Stimulated activated CD4-positive, alpha-beta T cell treated with anti-CD3 and anti-CD28 coated beads, TNF-alpha, amount 100 ng/mL, for 1 hour (primary cell): ENCODE measurements at places on chromosomes 5 and 9.

- DNase-seq = peak; percentile 51
Measured at GRCh38 chr9:114382699-114383520, 4.9 kb downstream of the AKNA start.

DNA sequence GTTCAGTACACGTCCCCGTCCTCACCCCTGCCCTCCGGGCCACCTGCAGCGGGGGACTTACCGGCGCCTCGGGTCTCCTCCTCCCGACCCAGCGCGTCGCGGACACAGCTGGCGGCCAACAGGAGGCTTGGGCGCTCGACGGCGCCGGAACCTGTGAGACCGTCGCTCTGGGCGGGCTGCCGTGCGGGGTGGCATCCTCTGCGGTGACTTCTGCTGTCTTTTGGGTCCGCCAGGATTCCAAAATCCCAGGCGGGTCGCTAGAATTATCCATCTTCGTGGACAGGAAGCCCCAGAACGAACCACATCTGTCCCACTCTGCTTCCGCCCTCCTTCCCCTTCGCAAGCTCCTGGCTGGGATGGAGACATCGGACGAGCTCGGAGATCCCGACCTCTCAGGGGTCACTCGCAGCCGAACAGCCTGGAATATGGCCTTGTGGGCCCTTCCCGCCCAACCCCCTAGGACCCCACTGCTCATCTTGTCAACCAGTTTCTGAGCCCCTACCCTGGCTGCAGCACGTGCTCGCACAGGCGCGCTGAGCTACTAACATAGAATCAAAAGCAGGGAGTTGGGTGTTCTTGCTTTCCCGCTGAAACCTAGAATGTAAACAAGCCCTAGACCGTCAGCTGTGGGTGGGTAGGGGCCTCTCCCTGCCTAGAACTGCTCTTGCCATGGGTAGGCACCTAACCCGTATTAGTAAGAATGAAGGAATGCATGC lies 947 bp upstream of the MARCHF3 start:
- DNase-seq = no peak

GRCh38 chr9:95127249-95128176 lies 190.0 kb downstream of the FANCC start:
- peak; percentile 59 for DNase-seq

GRCh38 chr5:43357878-43358281 lies 44.7 kb upstream of the HMGCS1 start:
- no peak for DNase-seq

- no peak for DNase-seq
Measured at GRCh38 chr9:38026840-38027527, 42.0 kb downstream of the SHB start.

GRCh38 chr9:69671879-69672595 lies at the start of gene APBA1:
TSS of gene APBA1 (minus strand) at chr9:69672371.
- peak; percentile 26 for DNase-seq

- DNase-seq = no peak
Measured at GRCh38 chr5:169762338-169763095, 125.4 kb downstream of the DOCK2 start.

DNA sequence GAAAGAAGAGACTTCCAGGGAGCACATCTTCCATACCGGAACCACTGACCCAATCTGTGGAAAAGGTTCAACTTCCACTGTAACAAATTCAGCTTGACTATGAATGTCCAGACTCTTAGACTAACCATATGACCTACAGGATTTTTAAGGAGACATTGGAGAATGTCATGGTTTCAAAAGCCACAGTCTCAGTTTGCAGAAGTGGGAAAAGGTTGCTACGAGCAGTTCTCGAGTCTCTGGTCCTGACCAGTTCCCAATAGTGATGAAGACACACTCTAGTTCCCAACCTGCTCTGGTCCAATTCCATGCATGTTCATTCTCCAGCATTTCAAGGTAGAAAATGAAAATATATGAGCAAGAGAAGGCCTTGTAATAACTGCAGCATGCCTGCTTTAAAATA lies 158.0 kb downstream of the MAPKAP1 start:
- no peak for DNase-seq

DNA sequence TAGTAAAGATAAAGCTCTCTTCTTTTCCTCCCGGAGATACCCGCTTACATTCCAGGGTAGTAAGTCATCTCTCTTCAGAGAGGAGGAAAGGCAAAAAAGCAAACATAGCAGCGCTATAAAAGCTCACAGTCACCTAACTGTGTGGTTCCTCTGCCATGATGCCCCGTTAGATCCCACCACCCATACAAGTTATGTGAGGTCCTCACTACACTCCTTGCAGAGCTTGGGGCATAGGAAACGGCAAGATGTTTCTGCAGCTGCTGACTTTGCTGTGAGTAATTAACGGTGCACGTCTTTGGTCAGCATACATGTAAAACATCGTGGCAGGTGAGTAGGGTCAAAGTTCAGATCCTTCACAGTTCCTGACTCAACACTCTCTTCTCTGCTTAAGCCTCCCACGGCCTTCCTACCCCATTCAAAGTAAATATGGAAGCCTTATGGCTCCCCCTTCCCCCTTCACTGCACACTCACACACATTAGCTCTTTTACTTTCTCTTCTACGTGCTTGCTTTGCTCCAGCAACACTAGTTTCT lies 218.9 kb downstream of the DIRAS2 start:
- DNase-seq = no peak

- DNase-seq = no peak
Measured at GRCh38 chr5:105168806-105169205, 1606.2 kb upstream of the NUDT12 start.

GRCh38 chr9:127979333-127980059 lies 1.3 kb downstream of the EEIG1 start:
- no peak for DNase-seq

DNA sequence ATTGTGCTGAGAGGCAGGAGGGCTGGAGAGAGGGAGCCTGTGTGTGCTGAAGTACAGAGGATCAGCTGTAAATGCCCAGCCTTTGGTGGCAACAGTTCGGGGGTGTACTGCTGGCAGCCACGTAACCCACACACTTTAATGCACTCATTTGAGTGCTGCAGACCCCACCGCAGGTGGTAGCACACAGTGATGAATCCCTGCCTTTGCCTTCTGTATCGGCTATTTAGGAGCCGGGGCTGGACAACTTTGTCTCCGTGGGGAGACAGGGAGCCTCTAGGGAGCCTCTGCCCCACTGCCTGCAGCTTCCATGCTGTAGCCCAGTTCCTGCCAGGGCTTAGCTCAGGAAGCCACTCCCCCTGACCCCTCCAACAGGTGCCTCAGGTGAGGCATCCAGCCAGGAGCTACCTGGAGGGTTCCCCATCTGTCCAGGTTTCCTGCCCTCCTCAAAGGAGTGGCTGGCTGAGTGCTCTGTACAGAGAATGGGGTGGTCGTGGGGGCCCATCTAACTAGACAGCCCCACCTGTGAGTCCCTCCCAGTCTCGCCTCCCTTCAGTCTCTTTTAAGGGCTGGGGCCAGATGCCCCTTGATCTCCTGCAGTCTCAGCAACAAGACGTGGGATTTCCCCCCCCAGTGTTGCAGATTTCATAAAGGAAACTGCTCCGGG lies 44.5 kb downstream of the SECISBP2 start:
- no peak for DNase-seq

DNA sequence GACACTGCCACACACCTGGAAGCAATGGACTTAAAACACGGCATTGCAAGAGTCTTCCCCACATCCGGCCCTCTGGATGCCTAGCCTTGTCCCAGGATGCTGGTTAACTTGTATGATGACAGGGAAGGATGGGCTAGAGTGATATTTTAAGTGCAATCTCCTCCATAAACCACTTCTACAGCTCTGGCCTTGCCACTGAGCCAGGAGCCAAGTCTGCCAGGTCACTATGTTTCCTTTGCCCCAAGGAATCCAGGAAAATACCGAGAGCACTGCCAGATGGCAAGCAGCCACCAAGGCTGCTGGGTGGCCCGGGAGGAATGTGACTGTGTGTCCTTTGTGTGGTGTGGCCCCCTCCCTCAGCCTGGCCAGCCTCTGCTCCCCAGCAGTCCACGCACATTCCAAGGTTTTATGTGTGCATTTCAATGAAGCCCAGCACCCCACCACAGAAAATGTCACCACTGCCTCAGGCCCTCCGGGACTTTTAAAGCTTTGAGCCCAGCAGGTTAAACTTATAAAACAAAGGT lies 106.0 kb downstream of the FRMD3 start:
- no peak for DNase-seq

DNA sequence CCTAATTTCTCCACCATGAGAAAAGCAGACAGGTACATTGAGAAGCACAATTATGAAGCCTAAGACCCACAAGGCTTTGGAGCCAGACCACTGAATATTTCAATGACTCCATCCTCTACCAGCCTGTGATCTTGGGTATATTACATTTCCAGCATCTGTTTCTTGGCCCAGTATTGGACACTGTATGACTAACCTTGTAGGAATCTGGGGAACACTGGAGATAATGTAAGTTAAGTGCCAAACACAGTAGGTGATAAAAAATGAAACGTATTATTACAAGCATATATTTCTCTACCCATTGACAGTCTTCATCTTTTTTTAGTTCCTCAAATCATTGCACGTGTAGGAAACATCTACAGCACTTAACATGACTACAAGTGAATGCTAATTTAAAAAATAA lies 28.6 kb upstream of the FEM1C start:
- DNase-seq = no peak

- no peak for DNase-seq
Measured at GRCh38 chr5:133596049-133596448, 16.3 kb downstream of the FSTL4 start.

DNA sequence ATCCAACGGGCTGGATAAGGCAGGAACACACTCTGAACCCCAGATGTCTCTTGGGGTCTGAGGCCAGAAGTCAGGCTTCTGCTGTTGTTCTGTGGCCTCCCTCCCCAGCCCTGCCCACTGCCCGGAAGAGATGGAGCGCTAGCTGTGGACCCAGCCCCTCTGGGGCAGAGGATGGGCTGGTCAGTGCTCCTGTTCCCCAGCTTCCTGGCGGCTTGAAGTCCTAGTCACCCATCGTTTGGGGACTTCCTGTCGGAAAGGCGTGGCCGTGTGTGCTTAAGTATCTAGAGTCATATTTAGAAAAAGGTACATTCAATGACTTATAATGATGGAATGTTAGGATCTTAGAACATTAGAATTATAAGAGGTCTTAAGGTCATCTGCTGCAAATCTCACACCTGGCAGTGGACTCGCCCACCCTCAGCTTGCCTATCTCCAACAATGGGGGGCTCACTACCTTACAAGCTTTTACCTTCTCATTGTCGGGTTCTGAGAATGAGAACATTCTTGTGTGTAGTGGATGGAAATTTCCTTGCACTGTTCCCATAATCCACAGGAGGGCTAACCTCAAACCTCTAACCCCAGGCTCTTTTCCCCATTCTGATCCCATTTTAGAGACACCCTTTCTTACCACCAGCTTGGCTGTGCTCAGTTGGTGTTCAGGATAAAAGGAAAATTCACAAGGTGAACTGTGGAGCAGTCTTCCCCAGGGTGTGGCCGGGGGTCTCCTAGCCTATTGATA lies 13.4 kb upstream of the AIF1L start:
- DNase-seq = no peak

DNA sequence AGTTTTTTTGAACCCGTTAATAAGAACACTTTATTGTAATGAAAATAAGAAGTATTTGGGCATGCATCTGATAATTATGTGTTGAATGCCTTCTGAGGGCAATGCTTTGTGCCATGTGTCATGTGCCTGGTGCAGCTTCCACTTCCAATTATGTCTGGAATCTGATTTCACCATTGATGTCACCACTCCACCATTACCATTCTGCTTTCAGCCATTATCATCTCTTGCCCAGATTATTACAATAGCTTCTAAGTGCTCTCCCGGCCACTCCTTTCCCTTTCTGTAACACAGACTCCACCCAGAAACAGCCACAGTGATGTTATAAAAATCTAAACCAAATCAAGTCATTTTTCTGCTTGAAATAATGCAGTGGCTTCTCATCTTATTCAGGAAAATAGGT lies 171.7 kb downstream of the C9orf152 start:
- no peak for DNase-seq

DNA sequence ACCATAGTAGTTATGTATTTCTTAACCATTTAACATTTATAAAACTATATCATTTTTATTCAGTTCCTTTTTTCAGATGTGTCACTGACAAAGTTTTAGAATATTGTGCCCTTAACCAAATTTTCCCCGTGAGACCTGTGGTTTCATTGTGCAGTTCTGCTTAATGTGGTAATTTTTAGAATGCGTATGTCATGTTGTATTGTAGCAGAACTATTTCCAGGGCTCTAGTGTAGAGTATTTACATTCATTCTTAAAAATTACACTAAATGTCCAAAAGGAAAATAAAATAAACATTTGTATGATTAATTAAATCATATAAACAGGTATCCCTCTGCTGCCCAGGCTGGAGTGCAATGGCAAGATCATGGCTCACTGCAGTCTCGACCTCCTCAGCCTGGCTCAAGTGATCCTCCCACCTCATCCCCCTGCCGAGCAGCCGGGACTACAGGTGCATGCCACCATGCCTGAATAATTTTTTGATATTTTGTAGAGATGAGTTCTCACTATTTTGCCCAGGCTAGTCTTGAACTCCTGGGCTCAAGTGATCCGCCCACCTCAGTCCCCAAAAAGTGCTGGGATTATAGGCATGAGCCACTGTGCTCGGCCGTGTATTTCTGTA lies 15.4 kb downstream of the SERINC5 start:
- no peak for DNase-seq

DNA sequence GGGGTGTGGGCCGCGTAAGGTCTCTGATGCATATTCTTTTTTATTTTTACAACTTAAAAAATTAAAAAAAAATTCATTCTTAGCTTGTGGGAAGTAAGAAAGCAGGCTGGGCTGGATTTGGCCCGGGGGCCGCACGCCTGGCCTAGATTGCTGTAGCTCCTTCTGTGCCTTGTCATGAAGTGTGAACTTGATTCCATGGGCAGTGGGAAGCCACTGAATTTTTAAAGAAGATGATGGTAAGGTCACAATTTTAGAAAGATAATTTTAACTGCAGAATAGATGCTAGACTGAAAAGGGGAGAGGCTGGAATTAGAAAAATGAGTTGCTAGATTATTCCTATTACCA lies 56.1 kb downstream of the EHMT1 start:
- DNase-seq = no peak

DNA sequence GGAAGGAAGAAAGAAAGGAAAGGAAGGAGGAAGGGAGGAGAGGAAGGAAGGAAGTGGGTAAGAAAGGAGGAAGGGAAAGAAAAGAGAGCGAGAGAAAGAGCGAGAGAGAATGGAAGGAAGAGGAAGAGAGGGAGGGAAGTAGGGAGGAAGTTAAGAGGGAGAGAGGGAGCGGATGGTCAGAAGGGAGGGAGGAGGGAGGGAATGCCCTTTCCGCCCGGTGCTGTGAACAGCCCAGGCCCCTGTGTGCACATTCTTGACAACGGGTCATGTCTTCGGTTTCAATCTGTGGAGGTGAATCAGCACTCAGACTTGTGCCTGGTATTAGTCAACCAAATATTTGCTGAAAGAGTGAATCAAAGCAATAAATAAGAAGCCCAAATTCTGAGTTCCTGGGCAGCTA lies 39.2 kb downstream of the PRUNE2 start:
- DNase-seq = no peak

- no peak for DNase-seq
Measured at GRCh38 chr9:20477940-20478620, 144.2 kb downstream of the MLLT3 start.

DNA sequence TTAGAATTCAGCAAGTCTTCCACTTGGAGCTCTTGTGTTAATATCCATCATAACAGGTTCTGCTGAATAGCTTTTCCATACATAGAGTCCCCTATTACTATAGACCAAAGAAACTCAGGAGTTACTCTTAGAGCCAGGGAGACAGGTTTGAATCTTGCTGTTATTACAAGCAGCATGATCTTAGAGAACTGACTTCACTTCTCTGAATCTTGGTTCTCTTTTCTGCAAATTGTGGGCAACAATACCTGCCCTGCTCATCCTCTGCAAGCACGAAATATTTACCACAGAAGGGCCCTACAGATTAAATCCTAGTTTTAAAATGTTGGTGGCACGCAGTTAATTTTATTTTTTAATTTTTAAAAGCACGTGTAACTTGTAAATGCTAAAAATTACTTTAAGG lies 111.7 kb downstream of the TLR4 start:
- DNase-seq = no peak
